Kasumi-1 (cell line): ENCODE measurements at places on chromosomes 2 and 18.

DNA sequence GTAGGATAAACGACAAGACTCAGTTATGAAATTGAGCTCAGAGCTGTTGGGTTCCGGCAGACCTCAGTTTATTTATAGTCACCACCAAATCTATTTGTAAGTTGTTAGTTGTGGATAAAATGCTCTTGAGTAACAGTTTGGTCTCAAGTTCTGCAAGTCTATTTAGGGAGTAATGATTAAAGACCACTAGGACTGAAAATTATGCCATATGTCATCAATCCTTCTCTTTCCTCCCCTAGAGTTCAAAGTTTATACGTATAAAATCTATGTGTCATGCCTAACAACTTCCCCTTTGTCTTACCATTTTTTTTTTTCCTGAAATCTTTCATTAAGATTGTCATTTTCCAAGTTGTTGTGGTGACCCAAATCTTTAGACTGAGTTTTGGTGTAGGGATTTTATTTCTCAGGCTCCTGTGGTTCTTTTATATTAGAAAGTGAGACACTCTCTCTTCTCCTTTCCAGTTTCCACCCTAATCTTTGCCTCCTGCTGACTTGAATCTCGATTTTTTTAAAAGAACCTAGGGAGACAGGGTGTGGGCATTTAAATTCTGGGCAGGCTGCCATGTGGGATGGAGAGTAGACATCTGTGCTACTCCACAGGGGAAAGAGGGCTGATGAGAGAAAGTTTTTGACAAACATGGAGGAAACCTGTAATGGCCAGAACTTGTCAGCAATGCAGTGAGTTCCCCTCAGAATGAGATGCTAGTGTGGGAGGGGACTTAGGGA, 51.0 kb downstream of the LAMA3 start:
- DNase-seq = peak; percentile 35

GRCh38 chr2:76737607-76738006, 784.6 kb downstream of the LRRTM4 start:
- no peak for DNase-seq

DNA sequence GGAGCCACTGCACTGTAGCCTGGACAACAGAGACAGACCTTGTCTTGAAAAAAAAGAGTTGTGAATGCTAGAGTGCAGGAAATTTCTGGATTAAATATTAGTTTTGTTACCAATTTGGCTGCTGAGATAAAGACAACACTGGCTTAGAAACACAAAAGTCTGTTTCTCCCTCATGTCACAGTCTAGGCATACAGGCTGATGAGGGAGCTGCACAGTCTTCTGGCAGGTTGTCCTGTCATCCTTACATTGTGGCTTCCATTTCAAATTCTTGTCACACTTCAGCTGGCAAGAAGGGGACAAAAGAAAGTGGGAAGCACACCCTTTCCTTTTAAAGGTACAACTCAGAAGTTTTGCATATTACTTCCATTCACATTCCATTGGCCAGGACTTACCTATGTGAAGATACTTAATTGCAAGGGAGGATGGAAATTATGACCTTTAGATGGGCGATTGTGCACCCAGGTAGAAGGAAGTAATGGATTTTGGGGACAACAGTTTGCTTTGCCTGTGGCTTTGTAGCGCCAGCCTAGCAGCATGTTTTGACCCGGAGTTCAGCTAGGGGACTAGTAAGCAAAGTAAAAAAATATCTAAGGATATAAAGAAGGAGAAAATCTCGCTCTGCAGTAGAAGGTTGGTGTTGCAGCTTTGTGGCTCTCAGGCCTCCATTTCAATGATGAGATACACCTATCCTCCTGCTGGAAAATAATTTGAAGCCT, 55.9 kb downstream of the SPATS2L start:
- DNase-seq = no peak

DNA sequence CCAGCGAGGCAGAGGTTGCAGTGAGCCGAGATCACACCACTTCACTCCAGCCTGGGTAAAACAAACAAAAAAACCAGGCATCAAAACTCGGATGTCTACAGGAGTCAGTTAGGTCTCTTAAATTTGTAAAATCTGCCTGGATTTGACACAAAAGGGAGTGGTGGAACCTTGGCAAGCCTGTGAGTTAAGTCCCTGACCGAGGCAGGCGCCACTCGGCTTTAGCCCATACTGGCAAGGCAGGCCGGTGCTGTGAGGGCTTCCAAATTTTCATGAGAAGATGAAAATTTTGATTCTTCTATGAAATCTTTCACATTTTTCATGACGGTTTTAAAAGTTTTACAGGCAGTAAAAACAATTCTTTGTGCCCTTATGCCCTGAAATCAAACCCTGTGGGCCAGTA, 165.8 kb downstream of the FMNL2 start:
- DNase-seq = no peak

DNA sequence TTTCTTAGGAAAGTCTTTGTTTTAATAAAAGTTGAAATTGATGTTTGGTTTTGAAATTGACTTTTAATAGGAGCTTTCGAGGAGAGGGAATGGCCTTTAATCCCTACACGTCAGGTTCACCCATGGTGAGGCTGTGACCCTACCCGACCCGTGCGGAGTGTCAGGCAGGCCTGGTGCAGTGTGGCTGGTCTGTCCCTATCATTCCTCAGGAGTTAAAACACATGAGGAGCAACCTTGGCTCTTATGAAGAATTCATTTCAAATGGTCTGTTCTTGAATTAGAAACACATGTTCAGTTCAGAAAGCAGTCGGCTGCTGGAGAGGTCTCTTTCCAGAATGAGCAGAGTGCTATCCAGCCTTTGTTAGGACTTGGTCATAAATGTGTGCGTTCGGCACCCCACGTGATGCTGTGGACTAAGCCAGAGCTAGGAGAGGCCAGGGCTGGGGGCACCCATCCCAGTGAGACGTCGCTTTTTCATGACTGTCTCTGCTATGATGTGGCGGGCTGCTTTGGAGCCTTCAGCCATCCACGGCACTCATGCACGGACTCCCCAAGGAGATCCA, 54.7 kb downstream of the EMILIN2 start:
- DNase-seq = no peak

- no peak for DNase-seq
Measured at GRCh38 chr18:31821545-31822171, 61.0 kb upstream of the SLC25A52 start.

DNA sequence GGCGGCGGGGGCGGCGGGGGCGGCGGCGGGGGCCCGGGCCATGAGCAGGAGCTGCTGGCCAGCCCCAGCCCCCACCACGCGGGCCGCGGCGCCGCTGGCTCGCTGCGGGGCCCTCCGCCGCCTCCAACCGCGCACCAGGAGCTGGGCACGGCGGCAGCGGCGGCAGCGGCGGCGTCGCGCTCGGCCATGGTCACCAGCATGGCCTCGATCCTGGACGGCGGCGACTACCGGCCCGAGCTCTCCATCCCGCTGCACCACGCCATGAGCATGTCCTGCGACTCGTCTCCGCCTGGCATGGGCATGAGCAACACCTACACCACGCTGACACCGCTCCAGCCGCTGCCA, 644 bp downstream of the ONECUT2 start:
- no peak for DNase-seq

GRCh38 chr2:62971936-62972335, 78.7 kb upstream of the OTX1 start:
- no peak for DNase-seq
